Activated CD8-positive, alpha-beta memory T cell treated with anti-CD3 and anti-CD28 coated beads for 24 hours (primary cell): ENCODE measurements at places on chromosomes 4 and X.
A peak's percentile ranks its signal among the peaks of the same experiment; 100 is the strongest.

GRCh38 chr4:144903953-144904711 lies 193.9 kb downstream of the ANAPC10 start:
- DNase-seq = no peak

GRCh38 chr4:93433840-93434239 lies 394.7 kb upstream of the ATOH1 start:
- DNase-seq = no peak

- peak; percentile 54 for DNase-seq
These were observed 23.7 kb upstream of the UBA1 start for GRCh38 chrX:47169726-47170515.

DNA sequence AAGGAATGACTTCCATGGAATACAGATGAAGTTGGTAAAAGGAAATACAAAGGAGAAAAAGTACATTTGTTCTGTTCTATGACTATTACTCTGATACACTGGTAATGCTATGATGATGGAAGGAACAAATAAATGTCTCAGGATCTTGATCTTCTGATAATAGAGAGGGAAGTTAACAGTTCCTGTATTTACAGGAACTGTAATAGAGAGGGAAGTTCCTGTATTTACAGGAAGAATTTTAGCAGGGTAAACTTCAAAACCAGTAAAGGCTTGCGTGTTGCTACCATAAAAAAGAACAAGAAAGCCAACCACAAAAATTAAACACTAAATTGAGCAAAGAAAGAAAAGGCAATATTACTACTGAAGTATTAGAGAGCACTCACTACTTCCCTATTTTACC lies 91.7 kb upstream of the HPGD start:
- no peak for DNase-seq

- no peak for DNase-seq
These were observed 461.2 kb downstream of the KCTD8 start for GRCh38 chr4:43987331-43987944.

- DNase-seq = no peak
These were observed 279.5 kb downstream of the ANKRD50 start for GRCh38 chr4:124433044-124433443.

GRCh38 chr4:47551682-47552081 lies 66.6 kb downstream of the ATP10D start:
- no peak for DNase-seq

- DNase-seq = no peak
These were observed 1236.5 kb upstream of the TENM3 start for GRCh38 chr4:181006499-181007260.

DNA sequence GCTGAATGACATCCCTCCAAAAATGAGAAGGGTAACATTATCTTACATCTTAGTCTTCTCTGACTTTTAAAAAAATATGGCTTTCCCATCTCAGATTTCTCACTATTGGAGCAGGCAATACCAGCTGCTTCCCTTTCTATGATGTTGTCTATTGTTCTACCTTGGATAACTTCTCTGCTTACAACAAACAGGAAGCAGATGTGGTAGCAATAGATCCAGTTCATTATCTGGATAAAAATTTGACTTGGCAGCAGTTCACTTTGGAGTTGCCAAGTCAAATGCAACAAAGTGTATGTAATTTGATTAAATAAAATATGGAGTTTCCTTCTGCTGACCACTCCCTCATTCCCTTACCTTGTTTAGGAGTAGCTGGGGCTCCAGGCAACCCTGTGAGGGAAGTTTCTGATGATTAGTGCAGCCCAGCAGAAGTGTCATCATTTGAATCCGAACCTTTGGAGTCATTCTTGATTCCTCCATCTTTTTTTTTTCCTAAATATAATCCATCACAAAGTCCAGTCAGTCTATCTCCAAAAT lies 72.0 kb upstream of the GPRIN3 start:
- DNase-seq = no peak

DNA sequence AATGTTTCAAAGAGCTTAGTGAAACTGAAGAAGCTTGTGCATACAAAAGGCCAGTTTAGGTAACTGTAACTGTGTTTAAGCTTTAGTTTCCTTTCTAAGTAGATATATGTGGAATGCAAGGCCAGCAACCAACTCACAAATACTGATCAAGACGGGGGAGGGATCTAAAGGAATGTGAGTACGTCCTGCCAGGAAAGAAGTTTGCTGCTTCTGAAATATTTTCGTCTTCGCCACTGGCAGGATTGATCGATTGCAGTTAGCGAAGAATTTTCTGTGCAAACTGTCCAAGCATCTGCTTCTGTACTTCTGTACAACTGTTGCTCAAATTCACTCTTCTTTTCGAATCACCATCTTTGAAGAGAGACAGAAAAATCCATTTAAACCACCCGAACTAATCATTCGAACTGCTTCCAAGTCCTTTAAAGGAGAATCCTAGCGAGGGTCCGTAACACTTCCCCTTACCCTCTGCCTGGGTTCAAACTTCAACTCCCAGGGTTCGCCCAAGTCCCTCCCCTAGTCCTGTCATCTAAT lies 373 bp upstream of the INTS6L start:
- DNase-seq = no peak

- DNase-seq = no peak
These were observed 188.8 kb upstream of the BMP3 start for GRCh38 chr4:80841587-80842281.

- DNase-seq = no peak
These were observed 61.9 kb downstream of the TET2 start for GRCh38 chr4:105208561-105208960.

GRCh38 chr4:93828995-93829819 lies 654 bp downstream of the ATOH1 start:
- no peak for DNase-seq

DNA sequence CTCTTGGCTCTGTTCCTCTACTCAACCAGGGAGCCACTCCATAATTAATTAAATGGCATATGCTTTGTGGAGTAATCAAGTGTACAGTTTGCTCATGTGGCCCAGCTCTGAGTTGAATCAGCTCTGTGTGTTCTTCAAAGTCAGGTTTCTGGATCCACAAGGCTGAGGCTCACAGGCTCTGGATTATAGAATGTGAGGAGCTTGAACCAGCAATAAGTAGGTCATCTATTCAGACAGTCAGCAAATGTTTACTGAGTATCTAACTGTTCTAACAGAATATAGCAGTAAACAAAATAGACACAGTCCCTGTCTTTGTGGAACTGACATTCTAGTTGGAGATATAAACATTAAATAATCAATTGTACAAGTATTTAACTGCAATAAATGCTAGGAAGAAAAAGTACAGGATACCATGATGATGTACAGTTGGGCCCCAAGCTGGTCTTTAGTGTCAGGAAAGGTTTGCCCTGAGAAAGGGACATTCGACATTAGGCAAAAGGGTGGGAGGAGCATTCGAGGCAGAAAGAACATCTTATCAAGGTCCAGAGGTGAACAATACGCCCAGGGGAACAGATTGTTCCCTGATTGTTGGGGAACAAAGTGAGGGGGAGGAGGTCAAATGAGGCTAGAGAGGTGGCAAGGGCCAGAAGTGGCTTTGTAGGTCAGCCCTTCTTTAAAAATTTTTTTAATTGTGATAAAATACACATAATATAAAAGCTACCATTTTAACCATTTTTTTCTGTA lies 20.5 kb upstream of the TSR2 start:
- no peak for DNase-seq

- no peak for DNase-seq
These were observed 84.5 kb downstream of the ACOX3 start for GRCh38 chr4:8355864-8356565.

DNA sequence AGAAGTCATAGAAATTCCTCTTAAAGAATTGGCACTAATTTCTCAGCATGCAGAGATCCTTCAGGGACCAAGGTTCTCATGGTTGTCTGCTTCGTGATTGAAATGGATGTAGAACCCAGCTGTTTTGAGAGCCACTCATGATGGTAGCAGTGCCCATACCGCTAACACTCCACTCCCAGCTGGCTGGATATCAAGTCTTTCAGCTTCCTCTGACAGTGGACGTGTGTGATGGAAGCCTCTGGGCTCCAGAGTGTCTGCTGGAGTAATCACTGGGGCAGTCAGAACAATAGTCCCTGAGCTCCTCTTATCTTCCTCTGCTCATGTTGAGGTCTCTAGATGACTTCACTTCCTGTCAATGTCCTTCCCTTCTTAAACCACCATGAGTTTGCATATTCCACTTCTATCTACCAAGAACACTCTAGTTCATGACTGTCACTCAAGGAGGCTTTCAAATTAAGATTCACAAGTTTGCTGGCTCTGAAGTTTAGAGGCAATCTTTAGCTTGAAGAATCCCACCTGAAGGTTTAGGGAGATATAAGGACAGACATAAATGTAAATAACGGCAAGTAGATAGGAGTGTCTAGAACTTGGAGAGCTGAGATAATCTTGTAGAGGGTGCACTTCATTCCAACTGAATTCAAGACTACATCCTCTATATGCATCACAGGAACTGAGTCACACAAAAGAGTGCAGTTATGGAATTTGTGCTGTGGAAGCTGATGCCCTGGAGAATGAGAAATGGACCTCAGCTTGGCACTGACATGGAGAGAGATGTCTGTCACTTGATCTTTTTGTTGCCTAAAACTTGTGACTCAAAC lies 64.5 kb upstream of the WDR1 start:
- peak; percentile 64 for DNase-seq

- DNase-seq = no peak
These were observed 47.3 kb upstream of the SMIM31 start for GRCh38 chr4:164706675-164707074.

DNA sequence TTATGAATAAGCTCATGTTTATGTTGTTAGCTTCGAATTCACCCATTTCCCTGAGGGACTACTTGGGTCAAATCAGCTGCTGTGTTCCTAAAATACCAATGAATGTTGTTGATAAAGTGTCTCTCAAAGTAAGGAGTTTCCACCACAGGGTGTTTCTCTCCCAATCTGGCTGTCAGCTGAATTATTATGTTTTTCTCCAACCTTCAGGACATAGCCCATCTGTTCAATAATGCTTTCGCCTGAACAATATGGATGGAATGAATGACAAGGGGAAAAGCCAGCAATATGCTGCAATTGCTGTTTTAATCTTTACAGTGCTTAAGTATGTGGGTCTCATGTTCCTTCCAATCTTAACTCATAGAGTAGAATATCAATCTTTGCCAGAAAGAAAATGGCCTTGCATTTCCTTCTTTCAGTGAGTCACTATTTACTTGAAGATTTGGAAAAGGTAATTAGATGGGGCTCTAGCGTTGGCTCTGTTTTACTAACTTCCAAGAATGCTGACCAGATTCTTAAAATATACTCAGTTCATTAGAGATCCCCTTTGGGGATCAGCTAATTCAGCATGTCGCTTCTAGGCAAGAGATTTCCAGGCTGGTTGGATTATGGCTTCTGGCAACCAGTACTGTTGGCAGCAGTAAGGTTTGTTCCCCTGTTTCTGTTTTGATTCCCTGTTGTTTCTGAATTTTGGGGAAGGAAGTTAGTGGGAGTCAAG lies 410.5 kb downstream of the PPP3CA start:
- DNase-seq = no peak

DNA sequence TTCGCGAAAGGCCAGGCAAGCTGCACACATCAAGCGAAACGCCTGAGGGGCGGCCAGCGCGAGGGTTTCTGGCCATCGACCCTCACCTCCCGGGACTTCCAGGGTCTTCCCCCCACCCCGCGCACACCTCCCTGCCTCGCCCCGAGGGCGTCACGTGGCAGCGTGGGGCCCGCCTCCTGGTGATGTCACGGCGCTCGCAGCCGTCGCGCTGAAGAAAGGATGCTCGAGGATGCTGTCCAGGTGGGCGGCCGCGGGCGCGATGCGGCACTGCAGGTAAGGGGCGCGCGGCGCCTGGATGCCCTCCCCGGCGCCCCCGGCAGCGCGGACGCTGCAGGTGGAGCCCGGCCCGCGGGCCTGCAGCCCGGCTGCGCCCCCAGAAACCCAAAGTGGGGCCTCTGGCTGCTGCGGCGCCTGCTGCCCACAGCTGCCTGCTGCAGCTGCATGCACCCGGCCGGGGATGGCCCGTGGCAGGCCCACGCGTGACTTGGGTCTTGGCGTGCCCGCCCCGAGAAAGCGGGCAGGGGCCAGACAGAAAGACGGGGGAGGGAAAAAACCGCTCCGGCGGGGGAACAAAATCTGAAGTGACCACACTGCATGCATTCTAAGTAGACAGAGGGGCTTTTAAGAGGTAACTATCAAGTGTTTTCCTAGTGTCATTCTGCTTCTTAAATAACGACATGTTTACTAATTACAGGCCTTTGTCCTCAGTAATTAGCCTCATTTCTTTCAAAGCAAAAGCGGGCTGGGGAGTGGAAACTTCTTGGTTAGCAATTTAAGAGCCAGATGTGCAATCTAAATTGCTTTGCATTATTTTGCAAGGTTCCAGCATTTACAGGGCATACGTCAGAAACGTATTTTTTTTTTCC lies 1.7 kb downstream of the CLCN4 start:
- no peak for DNase-seq

DNA sequence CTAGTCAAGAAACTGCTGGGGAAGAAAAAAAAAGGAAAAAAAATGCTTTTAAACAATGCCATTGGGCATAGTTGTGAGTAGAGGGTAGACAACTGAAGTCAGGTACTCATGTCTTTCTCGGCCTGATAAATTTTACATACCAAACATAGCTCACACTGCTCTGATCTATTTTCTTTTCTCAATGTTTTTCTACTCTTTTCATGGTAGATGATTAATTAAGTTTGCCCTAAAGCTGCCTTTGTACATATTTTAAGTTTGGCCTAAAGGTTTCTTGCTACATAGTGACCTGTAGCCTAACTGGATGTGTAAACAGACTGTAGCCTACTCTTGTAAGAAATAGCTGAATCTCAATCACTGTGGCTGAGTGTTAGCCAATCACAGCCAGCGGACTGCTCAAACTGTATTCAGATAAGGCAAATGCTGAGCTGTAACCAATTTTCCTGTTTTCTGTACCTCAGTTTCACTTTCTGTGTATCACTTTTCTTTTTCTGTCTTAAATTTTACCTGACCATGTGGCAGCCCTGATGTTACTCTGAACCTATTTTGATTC lies 121.0 kb downstream of the PCDH10 start:
- DNase-seq = no peak

GRCh38 chr4:178349601-178350000 lies 907.4 kb upstream of the AGA start:
- no peak for DNase-seq

- no peak for DNase-seq
These were observed 3.2 kb downstream of the KLHL2 start for GRCh38 chr4:165210566-165210965.

DNA sequence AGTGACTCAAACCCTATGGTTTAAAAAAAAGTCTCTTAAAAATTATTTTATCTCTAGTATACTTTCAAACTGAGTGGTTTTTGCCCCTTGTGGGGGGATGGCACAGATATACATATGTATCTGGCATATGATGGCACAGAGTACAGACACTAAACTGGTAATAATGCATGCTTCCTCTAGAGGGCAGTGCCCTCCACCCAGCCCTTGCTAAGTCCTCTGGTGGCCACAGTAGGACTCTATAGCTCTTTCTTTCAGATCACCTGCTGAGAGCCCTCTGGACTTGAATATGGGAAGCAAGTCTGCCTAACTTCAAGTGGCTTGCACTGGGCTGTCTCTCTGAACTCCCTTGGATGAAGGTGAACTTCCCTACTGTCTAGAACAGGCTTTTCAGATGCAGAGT lies 66.3 kb downstream of the TSPAN7 start:
- no peak for DNase-seq

- no peak for DNase-seq
These were observed 27.6 kb upstream of the FGFR3 start for GRCh38 chr4:1765409-1766072.

GRCh38 chr4:41839916-41840854 lies 91.7 kb upstream of the PHOX2B start:
- no peak for DNase-seq
